Neuronal stem cell (in vitro differentiated cells): ENCODE measurements at places on chromosomes 7 and 10.

GRCh38 chr7:143960813-143961610, 6.4 kb downstream of the OR2F1 start:
- H3K36me3 ChIP-seq, result no peaks in the 10 kb centered on the region
- no peaks in the 10 kb centered on the region for H3K27me3 ChIP-seq
- no peak for DNase-seq

DNA sequence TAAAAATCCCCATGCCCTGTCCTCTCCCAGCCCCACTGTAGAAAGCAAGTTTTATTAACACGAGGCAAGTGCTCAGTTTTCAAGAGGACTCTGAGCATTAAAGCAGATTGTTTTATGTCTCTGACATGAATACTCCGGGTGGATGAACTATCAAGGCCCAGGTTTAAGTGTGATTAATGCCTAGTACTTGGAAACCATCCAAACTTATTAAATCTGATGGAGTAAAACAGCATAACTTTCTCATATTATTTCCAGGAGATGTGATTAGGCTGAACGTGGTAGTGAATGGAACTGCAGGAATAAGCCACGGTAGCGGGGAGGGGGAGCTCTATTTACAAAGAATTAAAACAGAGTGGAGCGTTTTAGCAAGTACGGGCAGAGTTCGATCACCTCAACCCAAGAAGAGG, 144.2 kb upstream of the RNF32 start:
- peaks cover 2% of the 10 kb centered on the region for H3K27me3 ChIP-seq
- no peak for DNase-seq
- H3K4me1 ChIP-seq, result peaks cover 1% of the 10 kb centered on the region
- H3K4me3 ChIP-seq, result no peak overlapping the region

DNA sequence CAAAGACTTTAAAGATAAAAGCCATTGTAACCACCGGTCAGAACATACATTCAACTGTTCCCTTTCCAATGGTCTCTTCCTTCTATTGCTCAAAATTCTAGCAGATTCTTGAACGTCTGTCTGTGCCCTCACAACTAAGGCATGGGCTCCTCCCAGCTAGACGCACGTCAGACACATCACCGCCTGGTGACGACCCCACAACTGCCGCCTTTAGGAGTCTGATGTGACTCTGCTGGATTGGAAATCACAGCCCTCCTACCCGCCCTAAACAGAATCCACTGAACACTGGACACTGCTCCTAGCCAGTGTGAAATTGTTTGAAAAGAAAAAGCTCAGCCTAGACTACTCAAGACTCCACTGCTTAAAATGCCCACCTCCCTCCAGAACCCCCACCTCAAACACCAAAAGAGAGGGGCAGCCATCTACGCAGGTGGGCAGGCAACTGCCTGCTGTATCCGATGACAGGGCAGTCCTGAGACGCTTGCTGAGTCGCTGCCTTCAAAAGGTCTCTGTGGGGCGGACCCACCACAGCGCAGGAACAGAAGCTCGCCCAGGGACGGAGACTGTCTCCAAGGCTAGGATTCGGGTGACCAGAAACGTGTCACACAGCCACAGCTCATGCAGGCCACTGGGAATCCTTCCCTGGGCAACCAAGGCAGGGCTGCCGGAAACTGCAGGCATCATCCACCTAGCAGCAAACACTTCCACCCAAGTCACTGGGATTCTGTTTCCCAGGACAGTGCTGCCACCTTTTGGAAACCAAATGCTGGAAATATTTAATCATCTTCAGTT, 34.7 kb downstream of the GSDME start:
- H3K36me3 ChIP-seq, result peaks cover 12% of the 10 kb centered on the region
- H3K4me1 ChIP-seq, result no peaks in the 10 kb centered on the region
- no peak overlapping the region for H3K27ac ChIP-seq
- no peaks in the 10 kb centered on the region for H3K27me3 ChIP-seq

DNA sequence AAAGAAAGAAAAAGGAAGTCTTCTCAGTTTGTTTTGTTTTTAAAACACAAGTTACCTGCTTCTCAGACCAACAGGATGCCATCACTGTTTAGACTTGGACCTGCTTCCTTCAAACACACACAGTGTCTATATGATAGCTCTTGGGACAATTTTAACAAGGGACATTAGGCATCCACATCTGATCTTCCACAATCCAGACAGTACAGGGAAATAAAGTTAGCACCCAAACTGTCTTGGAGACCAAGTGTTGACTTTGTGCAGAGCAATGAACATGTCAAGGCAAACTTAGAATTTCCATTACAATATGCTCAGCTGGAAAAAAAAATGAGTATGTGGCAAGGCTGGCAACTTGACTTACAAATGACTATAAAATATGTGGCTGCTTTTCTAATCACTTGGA, 80.9 kb downstream of the SGMS1 start:
- H3K27ac ChIP-seq, result no peak overlapping the region
- no peaks in the 10 kb centered on the region for H3K27me3 ChIP-seq
- H3K4me3 ChIP-seq, result no peak overlapping the region
- peaks cover 7% of the 10 kb centered on the region for H3K4me1 ChIP-seq

DNA sequence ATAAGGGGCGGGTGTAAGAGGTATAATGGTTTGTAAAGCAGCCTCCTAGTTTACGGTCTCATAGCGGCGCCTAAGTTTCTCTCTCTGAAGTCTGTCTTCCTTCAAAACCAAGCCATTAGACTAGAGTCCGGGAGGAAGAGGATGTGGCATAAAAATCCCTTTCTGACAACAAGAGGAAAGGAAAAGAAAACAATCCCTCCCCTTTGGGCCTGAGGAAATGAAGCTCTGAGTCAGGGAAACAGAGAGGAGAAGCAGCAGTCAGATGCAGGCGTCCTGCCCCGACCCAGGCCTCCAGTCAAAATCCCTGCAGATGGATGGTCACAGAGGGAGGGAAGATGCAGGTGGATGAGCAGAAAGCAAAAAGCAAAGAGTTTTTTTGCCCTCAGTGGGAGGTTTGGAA, 23.7 kb downstream of the PARP12 start:
- no peak overlapping the region for H3K4me3 ChIP-seq
- H3K4me1 ChIP-seq, result no peaks in the 10 kb centered on the region
- DNase-seq, result no peak
- no peaks in the 10 kb centered on the region for H3K27me3 ChIP-seq

DNA sequence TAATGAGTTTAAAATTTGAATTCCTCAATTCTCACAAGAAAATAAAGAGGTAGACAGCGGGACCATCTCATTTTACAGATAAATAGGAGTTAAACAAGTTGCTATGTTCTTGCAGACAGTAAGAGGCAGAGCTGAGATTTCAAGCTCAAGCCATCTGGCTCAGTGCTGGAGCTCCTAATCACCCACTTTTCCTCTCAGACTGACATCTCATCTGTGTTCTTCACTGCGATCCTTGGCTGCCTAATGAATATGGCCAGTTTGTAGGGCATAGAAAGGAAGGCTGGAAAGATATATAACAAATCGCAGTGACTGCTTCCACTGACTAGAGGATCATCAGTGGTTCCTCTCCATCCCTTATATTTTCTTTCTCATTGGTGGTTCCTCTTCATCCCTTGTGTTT, 151.2 kb downstream of the MPP7 start:
- no peak overlapping the region for H3K27ac ChIP-seq
- no peak for DNase-seq
- H3K27me3 ChIP-seq, result no peaks in the 10 kb centered on the region
- H3K4me3 ChIP-seq, result no peak overlapping the region

DNA sequence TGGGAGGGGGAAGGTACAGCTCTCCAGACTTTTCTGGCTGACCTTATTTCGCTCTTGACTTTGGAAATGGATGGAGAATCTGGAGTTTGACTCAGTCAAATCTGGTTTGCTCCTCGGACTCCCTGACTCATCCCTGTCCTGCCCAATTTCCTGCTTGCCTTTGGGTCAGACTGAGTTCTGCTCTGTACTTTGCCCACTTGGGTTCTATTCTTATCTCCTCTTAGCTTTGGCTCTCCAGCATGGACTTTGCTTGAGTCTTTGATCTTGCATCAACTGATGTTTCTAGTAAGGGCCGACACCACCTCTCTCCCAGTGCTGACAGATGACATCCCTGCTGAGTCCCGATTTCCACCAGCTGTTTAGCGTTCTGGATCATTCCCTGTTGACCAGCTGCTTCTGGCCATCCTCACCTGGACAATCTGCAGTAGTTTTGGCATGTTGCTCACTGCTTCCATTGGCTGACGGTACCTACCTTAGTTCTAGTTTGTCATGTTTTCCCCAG, 335.3 kb downstream of the SUGCT start:
- H3K27me3 ChIP-seq, result no peaks in the 10 kb centered on the region
- no peaks in the 10 kb centered on the region for H3K36me3 ChIP-seq
- no peak overlapping the region for H3K27ac ChIP-seq
- H3K4me1 ChIP-seq, result no peaks in the 10 kb centered on the region
- no peak overlapping the region for H3K4me3 ChIP-seq
- no peak for DNase-seq

DNA sequence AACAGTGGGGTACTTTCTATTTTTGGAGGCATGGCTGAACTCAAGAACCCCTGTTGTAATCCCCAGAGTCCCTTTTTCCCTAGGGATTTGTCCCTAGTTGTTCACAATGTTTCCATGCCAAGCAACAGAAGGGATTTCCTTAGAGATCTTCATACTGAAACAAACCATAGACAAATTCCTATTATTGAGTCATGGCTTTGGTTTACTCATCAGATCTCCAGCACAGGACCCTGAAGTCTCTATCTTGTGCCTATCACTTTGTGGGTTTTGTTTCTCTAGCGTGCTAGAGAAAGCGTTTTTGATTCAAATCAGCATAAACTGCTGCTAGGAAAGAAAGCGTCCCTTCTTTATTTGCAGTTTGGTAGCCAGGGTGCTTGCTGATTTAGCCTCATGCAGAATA, 165.0 kb downstream of the BAMBI start:
- H3K36me3 ChIP-seq, result no peaks in the 10 kb centered on the region
- H3K4me1 ChIP-seq, result no peaks in the 10 kb centered on the region
- H3K27me3 ChIP-seq, result no peaks in the 10 kb centered on the region
- no peak for DNase-seq
- H3K27ac ChIP-seq, result no peak overlapping the region

GRCh38 chr7:31421607-31422006, 81.1 kb upstream of the NEUROD6 start:
- no peaks in the 10 kb centered on the region for H3K27me3 ChIP-seq
- no peak overlapping the region for H3K27ac ChIP-seq
- no peaks in the 10 kb centered on the region for H3K36me3 ChIP-seq
- no peaks in the 10 kb centered on the region for H3K4me1 ChIP-seq
- no peak overlapping the region for H3K4me3 ChIP-seq

GRCh38 chr7:157046681-157047080, 36.2 kb upstream of the MNX1 start:
- no peaks in the 10 kb centered on the region for H3K36me3 ChIP-seq
- H3K27me3 ChIP-seq, result no peaks in the 10 kb centered on the region
- no peak for DNase-seq
- no peak overlapping the region for H3K4me3 ChIP-seq
- no peak overlapping the region for H3K27ac ChIP-seq

- no peaks in the 10 kb centered on the region for H3K4me1 ChIP-seq
- DNase-seq, result no peak
- H3K27ac ChIP-seq, result no peak overlapping the region
- peaks cover 83% of the 10 kb centered on the region for H3K27me3 ChIP-seq
- H3K36me3 ChIP-seq, result no peaks in the 10 kb centered on the region
- H3K4me3 ChIP-seq, result no peak overlapping the region
Observed at GRCh38 chr10:117533507-117534281, 8.9 kb upstream of the EMX2 start.

DNA sequence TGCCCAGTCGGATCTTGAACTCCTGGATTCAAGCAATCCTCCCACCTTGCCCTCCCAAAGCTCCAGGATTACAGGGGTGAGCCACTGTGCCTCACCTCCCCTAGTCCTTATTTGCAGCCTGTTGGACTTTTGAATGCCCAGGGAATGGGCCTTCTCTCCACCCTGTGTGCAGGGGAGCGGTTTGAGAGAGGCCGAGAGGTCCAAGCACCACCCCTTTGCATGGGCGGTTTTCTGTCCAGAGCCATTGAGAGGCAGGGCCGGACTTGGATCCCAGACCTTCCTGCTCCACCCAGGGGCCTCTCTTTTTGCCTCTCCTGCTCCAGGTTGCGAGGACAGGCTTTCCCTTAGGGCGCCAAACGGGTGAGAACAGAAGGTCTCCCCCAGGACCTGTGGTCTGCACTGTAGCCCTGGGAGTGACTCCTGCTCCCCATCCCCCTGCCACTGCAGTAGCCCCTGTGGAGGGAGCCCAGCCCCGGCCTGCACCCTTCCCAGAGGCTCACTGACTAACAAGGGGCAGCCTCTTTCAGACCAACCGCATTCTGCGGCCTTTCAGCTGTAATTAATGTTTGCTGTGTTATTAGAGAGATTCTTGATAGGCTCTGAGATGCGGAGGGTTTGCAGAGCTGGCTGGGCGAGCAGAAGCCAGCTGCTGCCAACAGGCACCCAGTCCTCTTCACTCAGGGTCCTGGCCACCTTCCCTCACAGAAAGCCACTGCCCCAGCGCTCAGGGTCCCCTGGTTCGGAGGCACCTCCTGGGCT, 57.9 kb downstream of the ELFN1 start:
- no peak overlapping the region for H3K27ac ChIP-seq
- H3K4me3 ChIP-seq, result no peak overlapping the region
- no peak for DNase-seq
- no peaks in the 10 kb centered on the region for H3K27me3 ChIP-seq

- peaks cover 52% of the 10 kb centered on the region for H3K36me3 ChIP-seq
- no peak overlapping the region for H3K4me3 ChIP-seq
- H3K4me1 ChIP-seq, result no peaks in the 10 kb centered on the region
- no peaks in the 10 kb centered on the region for H3K27me3 ChIP-seq
Observed at GRCh38 chr10:119139464-119140067, 25.9 kb downstream of the SFXN4 start.

DNA sequence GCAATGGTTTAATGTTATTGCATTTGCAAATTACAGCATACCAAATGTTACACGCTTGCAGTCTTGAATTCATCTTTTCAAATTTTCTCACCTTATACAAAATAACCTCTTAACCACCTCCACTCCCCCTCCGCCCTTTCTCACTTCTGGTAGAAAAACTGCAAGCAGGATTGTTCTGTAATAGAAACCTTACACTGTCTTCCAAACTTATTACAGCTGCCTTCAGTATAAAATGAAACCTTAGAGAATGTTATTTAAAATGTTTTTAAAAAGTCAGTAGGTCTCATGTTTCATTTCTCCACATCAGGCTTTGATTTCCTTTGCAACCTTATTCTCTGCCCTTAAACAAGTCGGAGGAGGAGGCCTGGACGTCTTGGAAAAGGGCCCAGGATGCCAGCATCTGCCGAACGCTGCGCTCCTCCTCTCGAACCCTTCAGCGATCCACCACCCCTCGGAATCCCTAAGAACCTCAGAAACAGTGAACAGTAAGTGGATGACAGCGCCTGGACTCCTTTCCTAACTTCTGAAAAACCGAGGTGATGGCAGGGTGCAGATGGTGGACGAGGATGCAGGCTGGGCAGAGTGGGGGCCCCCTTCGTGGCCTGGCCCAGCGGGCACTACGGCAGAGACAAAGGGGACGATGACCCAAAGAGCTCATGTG, 74.0 kb downstream of the FGFR2 start:
- no peaks in the 10 kb centered on the region for H3K36me3 ChIP-seq
- H3K4me3 ChIP-seq, result no peak overlapping the region
- peaks cover 18% of the 10 kb centered on the region for H3K4me1 ChIP-seq
- no peak overlapping the region for H3K27ac ChIP-seq
- DNase-seq, result no peak
- no peaks in the 10 kb centered on the region for H3K27me3 ChIP-seq
